ENCODE measurements at places on chromosomes 5 and 9. TPM values are rescaled to one million over a fixed set of nuclear protein-coding genes. Genes with fewer than 3 reads are reported as not detected.

Gene SCGB3A1
- not detected for total RNA-seq

Gene ARID3C
- total RNA-seq = not detected

Gene SLC6A3
- total RNA-seq = 0.49 TPM

Gene HTR1A
- not detected for total RNA-seq

GRCh38 chr5:99590806-99591205, 662.0 kb upstream of the CHD1 start:
- H3K4me3 ChIP-seq = no peak overlapping the region
- H3K4me1 ChIP-seq = no peaks in the 10 kb centered on the region
- H3K36me3 ChIP-seq = no peaks in the 10 kb centered on the region
- H3K27me3 ChIP-seq = no peaks in the 10 kb centered on the region
- no peak for DNase-seq
- no peak overlapping the region for H3K27ac ChIP-seq

- H3K36me3 ChIP-seq = no peaks in the 10 kb centered on the region
- DNase-seq = no peak
- H3K27ac ChIP-seq = no peak overlapping the region
- H3K27me3 ChIP-seq = no peaks in the 10 kb centered on the region
Observed at GRCh38 chr9:16571127-16571802, 299.2 kb downstream of the BNC2 start.

DNA sequence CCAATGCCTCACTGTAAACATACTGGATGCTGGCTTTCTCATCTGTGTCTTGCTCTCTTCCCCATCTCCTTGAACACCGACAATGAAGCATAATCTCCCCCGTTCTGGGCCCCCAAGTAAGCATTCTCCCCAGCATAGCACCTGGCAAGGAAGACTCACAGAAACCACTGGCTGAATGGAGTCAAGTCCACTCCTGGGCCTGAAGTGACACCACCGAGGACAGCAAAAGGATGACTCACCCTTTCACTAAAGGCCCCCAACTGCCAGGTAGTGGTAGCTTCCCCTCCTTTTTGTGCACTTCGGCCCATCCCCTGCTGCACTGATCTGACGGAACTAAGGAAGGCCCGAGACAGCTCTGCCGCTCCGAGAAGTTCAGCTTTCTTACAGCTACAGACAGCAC, 9.4 kb downstream of the VDAC1 start:
- no peak for DNase-seq
- no peak overlapping the region for H3K27ac ChIP-seq
- no peaks in the 10 kb centered on the region for H3K36me3 ChIP-seq
- no peak overlapping the region for H3K4me3 ChIP-seq
- peaks cover 75% of the 10 kb centered on the region for H3K4me1 ChIP-seq

DNA sequence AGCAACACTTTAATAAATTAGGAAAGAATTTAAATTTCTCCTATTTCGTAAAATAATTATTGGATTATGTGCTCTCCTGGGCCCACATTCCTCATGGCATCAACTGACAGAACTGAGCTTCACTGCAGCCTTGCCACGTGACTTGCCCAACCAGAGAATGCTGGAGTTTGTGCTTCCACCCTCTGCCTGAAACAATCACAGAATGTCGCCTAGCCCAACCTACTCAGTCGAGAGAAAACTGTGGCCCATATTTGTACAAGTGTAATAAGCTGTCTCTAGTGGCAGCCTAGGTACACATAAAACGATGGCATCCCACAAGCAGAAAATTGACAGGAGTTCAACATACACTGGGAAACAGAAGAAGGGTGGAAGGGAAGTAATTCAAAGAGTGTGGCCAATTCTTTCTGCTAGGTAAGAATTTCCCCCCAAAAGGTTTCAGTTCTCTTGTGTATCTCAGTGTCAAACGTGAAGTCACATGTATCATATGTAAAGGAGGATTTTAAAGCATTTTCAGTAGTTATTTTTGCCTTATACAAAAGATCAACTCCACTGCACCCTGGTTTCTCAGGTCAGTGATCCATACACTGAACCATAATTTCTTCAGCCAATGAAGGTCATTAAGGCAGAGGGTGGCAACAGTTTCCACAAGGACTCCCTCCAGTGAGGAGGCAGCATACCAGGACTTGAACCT, 41.7 kb downstream of the ZNF608 start:
- DNase-seq = no peak
- peaks cover 35% of the 10 kb centered on the region for H3K4me1 ChIP-seq
- no peaks in the 10 kb centered on the region for H3K36me3 ChIP-seq
- H3K4me3 ChIP-seq = no peak overlapping the region
- no peak overlapping the region for H3K27ac ChIP-seq
